Muscle of arm (tissue), 14 donors: ENCODE measurements at places on chromosomes 1 and 21.
A peak's percentile ranks its signal among the peaks of the same experiment; 100 is the strongest.

DNA sequence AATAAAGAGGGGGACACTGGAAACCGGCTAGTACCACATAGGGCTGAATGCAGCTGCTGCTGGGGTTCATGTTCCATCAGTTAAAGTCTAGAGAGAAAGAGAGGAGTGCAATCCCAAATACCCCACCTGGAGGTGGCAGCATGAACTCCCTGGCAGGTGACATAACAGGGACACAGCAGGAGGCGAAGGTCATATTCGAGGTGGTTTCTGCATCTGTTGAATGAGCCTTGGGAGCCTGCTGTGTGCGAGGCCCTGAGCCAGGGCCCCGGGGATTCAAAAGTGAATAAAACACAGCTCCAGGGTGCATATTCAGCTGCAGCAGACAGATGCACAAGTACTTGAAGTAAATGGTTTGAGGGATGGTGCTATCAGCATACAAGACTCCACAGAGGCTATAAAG lies 456.8 kb downstream of the SETD4 start:
- no peak for DNase-seq

- peak; percentile 7 for DNase-seq
Measured at GRCh38 chr1:152654110-152654509, 9.1 kb upstream of the LCE2D start.

GRCh38 chr1:22709227-22709626 lies 1.4 kb upstream of the EPHB2 start:
- no peak for DNase-seq

DNA sequence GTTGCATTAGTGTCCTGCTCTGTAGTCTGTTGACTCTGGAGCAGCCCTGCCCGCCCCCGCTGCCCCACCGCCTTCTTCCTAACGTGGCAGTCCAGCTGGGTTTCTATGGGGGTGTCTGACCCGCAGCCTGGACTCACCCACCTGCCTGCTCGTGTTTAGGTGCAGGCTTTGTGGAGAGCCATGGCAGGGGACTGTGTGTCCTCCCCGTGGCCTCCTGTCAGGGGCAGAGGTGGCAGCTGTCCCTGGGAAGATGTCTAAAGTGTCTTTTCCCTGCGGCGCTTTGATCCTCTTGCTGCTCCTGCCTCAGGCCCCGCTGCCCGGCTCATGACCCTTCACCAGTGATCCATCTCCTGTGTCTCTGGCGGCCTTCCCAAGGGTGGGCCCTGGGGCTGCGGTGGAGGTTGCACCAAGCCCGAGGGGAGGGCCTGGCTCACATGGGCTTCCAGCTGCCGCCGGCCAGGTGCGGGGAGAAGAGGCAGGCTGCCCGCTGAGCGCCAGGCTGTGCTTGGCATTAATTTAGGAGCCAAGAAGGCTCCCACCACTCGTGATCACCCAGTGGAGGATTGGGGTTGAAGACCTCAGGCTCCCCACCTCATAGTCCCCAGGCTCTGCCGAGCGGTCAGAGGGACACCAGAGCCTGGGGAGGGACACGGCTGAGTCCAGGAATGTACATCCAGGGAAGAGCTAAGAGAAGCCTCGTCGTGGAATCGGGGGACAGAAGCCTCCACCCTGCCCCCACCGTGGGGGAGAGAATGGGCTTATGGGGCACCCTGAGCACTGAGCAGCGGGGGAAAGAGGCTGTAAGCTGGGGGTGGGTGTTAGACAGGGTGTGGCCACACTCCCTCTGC lies 44.1 kb downstream of the COL18A1 start:
- no peak for DNase-seq

DNA sequence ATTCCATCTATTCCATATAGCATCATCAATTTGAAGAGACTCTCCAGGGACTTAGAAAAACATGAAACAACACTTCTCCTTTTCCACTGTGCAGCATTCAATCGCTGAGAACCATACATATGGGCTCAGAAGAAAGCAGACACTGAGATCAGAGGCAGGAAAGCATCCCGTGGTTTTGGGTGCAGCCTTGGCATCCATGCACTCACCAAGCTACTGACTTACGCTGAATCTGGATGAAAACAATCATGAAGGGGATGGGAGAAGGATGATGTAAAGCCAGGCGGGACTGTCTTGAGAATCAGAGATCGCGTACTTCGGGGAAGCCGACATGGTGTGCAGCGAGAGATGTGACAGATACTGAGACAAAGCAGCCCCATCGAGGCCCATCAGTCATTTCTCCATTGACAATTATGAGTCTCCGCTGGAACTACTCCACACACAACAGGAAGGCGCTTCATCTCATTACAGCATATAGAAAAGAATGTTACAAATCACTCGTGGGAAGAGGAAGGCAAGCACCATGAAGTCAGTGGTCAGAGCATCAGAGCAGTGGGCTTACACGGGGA lies 2.3 kb upstream of the TIAM1 start:
- no peak for DNase-seq

DNA sequence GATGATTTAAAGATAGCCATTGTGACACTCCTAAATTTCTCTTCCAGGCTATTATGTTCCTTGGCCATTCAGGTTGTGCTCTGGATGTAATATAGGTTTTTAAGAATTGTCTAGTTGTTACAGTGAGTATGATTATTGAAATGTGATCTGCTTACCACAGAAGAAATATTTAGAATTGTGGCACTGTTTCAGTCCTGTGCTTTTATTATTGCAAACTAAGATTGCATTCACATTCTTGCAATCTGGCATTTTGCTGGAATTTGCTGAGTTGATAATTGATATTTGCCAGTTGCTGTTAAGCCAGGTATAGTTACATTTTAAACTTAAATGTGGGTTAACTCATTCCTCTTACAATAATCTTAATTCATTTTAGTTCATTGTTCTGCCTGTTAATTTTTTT lies 22.3 kb downstream of the EXO1 start:
- DNase-seq: no peak

DNA sequence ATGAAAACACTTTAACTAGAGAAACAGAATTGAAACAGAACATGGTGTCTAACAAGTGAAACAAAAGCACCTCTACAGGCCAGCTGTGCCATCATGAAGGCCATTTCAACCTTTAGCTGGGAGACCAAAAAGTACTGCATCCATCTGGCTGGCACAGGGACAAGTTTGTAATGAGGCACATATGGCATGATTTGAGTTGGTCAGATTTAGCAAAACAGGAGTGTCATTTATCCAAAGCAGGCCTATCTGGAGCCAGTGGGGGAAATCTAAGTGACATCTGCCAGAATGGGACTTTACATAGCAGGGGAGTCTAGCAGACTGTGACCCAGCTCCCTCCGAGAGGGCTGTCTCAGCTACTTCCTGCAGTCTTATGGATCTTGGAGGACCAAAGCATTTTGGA lies 51.9 kb downstream of the DNTTIP2 start:
- DNase-seq: no peak

- no peak for DNase-seq
Measured at GRCh38 chr21:27813750-27814149, 846.9 kb upstream of the ADAMTS5 start.

DNA sequence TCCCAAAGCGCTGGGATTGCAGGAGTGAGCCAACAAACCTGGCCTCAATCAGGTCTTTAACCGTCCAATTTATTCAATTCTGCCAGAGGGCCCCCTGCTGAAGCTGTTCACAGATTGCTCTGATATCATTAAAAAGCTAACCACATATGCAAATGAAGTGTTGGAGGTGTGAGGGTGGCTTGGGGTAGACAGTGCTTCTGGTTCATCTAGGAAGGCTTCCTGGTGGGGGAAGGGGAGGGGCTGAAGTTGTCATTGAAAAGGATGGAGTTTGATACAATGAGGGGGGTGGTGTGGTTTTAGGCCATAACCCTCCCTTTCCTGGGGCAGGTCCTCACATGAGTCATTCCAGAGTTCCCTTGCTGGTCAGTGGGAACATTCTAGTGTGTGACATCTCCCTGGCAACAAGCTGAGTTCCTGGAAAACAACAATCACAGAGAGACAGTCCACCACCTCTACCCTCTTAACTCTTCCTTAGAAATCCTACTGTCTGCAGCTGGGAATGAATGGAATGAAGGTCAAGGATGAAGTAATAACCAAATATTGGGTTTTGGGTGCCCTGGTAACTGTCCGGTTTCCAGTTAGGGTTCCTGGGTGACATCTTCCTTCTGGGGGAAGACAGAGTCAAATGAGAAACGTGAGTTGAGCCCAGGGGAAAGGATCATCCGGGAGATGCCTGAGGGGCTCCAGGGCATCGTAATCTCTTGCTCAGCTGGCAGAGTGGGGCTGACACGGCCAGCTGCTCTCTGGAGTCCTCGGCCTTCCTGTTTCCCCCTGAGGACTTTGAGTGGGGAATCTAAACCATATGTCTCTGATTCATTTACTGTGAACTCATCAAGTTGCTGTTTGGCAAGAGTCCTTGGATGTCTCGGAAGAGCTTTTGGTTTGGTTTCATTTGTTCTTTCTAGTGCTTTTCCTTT lies 32.2 kb downstream of the BATF3 start:
- peak; percentile 80 for DNase-seq

DNA sequence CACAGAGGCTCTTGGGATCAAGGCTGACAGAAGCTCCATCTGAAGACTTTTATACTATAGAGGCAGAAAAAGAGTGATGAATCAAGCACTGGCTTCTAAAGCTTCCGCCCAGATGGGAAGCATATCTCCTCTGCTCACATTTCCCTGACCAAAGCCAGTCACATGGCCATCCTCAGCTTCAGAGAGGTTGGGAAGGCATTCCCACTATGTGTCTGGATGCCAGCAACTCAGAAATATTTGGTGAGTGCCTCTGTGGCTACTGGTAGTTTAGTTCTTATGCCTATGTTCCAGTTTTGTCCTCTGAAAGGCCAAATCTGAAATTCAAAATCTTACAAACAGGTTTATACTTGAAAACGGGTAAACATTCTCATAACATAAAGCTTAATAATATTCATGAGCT lies 9.9 kb upstream of the DISC1 start:
- DNase-seq: no peak

DNA sequence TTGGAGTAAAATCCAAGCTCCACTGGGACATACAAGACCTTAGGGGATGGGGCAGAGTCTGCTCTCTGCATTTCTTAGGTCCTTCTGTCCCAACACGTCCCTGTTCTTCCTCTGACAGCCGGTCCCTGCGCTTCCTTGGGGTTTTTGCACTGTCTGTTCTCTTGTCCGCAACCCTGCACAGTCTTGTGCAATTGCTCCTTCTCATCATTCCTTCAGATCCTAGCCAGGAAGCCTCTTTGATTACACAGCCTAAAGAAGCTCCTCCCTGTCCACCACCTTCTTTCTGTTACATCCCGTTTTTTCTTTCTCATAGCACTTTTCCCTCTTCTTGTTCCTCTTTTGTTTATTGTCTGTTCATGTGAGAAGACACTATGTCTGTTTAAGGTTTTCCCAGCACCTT lies 19.9 kb downstream of the ACOT11 start:
- no peak for DNase-seq

DNA sequence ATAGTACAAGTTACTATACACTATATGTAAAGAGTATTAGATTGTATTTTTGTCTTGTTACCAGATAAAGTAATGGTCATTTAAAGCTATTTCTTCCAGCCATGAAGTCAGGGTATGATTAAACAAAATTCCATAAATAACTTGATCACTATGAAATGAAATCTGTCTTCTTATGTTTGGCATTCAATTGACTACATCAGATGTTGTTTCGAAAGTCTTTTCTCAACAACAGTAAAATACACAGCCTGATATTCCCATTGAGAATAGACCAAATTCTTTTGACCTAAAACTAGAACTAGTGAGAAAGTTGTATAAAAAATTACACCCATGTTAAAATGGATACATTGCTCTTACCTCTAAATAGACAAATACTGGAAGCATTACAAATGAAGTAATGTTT lies 134.6 kb upstream of the ADAMTS5 start:
- DNase-seq: no peak

- no peak for DNase-seq
Measured at GRCh38 chr1:174451408-174451807, 3.6 kb downstream of the GPR52 start.

DNA sequence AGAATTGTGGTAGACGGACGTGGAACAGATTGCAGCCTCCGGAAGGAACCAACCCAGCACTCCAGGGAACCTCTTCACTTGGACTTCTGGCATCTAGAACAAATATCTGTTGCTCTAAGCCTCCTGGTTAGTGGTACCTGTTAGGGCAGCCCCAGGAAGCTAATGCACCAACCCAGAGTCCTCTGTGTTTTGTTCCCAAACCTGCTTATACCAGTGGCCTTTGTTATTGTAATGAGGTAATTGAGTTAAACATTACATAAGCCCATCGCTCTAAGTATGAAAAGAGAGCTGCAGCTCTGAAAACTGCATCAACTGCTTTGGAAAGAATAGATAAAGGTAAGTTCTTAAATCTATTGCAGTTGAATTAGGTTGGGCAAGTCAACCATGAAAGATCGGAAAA lies 516.7 kb downstream of the NPHP4 start:
- DNase-seq: no peak

GRCh38 chr1:1322418-1322817 lies 2.0 kb downstream of the INTS11 start:
- no peak for DNase-seq

DNA sequence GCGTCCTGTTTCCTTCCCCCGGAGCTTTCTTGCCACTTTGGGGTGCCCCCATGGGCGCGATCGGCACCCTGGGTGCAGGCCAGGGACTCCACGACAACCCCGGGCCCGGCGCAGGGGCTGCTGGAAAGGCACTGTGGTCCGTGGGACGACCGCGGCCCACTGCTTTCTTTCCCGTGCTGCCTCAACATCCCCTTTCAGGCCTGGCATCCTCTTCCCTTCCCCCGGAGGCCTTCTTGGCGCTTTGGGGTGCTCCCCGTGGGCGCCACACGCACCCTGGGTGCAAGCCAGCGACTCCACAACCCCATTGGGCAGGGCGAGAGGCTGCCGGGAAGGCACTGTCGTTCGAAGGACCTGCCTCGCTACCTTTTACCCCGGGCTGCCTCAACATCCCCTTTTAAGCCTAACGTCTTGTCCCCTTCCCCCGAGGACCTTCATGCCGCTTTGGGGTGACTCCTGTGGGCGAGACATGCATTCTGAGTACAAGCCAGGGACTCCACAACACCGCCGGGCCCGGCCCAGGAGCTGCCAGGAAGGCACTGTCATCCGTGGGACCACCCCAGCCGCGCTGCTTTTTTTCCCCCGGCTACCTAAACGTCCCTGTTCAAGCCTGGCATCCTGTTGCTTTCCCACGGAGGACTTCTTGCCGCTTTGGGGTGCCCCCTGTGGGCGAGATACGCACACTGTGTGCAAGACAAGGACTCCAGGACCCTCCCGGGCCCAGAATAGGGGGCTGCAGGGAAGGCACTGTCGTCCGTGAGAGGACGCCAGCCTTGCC lies 137.8 kb downstream of the LIPI start:
- DNase-seq: no peak

DNA sequence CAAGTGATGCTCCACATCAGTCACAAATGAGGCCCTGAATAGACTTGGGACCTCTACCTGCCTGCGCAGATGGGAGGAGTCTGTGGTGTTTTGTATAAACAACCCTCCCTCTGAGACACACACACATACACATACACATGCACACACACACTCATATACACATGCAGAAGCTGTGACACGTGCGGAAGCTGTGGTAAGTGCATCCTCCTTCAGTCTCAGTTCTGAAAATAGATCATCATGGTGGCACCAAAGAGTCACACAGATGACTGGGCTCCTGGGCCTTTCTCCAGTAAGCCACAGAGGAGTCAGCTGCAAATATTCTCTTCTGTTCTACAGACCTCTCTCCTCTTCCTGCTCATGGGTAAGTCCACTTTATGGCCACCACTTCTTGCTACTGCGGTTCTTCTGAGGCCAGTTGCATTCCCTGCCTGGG lies at the start of gene LY9:
TSS of gene LY9 (plus strand) at position 224 of the 433 bp plus-strand sequence. CDS start at position 238, 14 bp downstream.
- no peak for DNase-seq
